ENCODE measurements at places on chromosomes 13 and 19.
A peak's percentile ranks its signal among the peaks of the same experiment; 100 is the strongest.

DNA sequence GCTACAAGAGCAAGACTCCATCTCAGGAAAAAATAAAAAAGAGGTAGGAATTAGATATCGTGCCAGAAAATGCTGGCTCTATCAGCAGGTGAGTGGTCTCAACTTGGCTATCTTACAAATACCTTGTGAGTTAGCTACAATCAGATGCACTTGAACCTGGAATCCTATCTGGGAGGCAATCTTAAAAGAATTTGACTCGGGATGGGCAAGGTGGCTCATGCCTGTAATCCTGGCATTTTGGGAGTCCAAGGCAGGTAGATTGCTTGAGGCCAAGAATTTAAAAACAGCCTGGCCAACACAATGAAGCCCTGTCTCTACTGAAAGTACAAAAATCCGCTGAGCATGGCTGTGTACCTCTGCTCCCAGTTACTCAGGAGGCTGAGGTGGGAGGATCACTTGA lies 29.4 kb downstream of the NLRP2 start:
- no peak for DNase-seq

- DNase-seq: no peak
Measured at GRCh38 chr13:79194727-79195126, 211.3 kb downstream of the RBM26 start.

DNA sequence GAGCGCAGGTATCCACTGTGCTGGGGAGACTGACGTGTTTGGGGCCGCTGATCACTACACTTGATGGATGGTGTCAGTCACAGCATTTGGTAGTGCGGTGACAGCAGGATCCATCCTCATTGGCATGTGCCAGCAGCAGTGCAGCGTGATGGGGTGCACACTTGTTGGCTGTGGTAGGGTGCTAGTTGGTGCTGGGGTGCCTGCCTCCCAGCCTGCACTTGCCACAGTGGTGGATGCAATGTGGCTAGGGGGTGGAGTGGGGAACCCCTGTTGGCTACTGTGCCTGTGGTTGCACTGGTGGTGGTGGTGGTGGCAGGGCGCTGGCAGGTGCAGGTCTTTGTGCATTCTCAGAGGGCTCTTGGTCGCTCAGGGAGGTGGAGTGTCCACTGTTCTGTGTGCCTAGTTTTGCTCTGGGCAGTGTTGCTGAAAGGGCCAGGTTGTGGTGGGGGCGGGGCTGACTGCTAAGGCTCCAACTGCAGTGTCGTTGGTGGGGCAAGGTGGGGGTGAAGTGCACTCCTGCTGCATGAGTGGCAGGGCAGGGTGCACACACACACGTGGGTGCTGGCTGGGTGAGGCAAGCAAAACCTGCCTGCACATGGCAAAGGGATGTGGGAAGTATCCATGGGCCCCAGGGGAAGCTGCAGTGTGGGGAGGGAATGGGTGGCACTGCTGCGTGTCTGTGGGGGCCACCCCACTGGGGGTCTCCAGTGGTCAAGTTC lies 84.8 kb downstream of the ZMYM2 start:
- DNase-seq: no peak

DNA sequence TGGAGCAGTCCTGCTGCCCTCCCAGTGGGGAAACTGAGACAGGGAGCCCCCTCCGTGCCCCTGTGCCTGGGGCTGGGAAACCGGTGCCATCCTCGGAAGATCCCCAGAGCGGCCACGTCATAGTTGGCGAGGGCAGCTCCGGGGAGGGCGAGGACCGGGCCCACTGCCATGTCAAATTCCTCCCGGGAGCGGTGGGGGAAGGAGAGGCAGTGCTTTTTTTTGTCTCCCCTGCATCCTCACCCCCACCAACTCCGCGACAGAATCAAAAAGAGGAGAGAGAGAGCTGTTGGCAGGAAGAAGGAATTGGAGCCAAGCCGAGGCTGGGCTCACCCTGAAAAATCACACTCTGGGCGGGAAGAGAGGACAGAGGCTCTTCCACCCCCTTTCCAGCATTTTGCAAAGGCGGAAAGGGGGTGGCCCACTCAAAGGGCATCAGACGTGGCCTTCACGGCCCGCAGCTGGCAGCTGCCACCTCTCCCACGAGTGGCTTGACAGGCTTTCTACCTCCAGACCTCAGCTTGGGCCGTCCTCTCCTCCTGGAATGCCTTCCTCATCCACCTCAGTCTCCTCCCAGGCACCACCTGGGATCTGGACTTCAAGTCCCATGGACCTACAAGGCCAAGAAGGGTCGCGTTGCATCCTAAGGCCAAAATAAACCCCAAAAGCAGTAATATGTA lies 19.6 kb upstream of the NFIC start:
- DNase-seq: peak; percentile 93

- no peak for DNase-seq
Measured at GRCh38 chr19:49786376-49786820, 19.6 kb downstream of the AP2A1 start.

- DNase-seq: no peak
Measured at GRCh38 chr13:42615691-42616090, 41.7 kb downstream of the TNFSF11 start.

DNA sequence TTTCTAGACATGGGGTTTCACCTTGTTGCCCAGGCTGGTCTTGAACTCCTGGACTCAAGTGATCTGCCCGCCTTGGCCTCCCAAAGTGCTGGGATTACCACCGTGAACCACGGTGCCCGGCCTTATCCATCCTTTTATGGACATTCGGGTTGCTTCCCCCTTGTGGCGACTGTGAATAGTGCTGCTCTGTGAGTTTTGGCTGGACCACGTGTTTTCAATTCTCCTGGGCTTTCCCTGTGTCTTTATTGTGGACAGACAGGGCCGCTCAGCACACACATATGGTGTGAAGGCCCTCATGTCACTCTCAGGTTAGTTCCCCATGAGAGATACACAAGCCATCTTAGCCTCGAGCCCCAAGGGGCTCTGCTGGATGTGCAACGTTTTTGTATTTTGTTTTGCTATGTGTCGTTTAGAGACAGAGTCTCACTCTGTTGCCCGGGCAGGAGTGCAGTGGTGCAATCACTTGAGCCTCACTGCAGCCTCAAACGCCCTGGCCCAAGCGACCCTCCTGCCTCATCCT lies 40.5 kb downstream of the MAU2 start:
- peak; percentile 84 for DNase-seq

GRCh38 chr13:82822935-82823334 lies 1059.3 kb downstream of the SLITRK1 start:
- no peak for DNase-seq

GRCh38 chr19:29308977-29309590 lies 96.1 kb upstream of the UQCRFS1 start:
- no peak for DNase-seq

DNA sequence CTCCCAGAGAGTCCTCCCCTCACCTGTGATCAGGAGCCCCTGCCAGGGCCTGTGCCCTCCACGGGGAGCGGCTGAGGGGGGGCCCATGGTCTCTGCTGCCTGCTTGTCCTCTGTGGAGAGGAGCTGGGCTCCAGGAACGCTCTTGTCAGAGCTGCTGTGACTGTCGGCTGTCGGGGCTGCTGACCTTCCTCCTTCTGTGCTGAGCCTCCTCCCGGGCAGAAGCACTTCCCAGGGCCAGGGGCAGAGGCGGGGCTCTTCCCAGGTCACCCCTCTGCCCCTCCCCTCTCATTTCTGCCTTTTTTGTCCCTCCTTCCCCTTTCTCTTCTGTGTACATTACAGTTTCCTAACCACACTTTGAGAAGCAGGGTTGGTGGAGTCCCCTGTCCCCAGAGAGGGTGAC lies at the start of gene CEACAM4:
Gene CEACAM4, minus strand, starts transcription at position 198 of the 400 bp plus-strand sequence. Its CDS starts 111 bp downstream, at position 87.
- DNase-seq: no peak

- DNase-seq: no peak
Measured at GRCh38 chr13:98476538-98476966, 100.4 kb downstream of the STK24 start.

- DNase-seq: no peak
Measured at GRCh38 chr13:50149214-50149613, 134.0 kb downstream of the KCNRG start.

DNA sequence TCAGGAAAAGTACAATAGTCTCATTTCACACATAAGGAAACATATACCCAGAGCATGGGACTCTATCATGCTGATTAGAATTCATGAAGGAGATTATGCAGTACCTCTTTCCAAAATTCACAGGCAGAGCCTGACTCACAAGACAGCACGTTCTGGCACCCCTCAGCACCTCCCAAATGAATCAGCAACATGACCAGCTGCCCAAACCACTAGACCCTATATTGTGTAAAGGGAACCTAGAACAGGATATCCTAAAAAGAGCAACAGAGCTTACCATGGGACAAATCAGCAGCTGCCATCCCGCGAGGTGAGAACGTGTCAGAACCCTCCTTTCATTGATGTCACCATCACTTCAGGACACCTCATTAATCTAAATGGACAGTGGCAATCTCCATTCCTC lies 2.5 kb downstream of the ZNF426 start:
- DNase-seq: no peak

DNA sequence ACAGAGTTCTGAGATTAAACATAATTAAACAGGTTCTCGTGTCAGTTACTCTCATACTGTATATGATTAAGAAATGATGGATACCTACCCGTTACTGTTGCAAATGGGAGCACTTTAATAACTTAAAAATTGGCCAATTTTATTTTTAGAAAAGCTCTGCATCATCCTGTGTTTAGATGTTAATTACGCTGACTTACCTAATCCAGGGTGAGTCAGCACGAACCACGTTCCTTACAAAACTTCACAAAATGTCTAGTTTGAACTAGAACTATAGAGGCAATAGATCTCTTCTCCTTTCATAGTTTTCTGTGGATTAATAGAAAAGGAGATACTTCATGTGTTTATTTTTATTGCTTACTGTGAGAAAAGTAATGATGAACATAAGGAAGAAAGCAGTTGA lies 363.9 kb downstream of the MYO16 start:
- DNase-seq: no peak

GRCh38 chr19:31351056-31351854 lies 2.0 kb upstream of the TSHZ3 start:
- DNase-seq: no peak

- DNase-seq: no peak
Measured at GRCh38 chr13:94548382-94548781, 47.6 kb downstream of the TGDS start.

DNA sequence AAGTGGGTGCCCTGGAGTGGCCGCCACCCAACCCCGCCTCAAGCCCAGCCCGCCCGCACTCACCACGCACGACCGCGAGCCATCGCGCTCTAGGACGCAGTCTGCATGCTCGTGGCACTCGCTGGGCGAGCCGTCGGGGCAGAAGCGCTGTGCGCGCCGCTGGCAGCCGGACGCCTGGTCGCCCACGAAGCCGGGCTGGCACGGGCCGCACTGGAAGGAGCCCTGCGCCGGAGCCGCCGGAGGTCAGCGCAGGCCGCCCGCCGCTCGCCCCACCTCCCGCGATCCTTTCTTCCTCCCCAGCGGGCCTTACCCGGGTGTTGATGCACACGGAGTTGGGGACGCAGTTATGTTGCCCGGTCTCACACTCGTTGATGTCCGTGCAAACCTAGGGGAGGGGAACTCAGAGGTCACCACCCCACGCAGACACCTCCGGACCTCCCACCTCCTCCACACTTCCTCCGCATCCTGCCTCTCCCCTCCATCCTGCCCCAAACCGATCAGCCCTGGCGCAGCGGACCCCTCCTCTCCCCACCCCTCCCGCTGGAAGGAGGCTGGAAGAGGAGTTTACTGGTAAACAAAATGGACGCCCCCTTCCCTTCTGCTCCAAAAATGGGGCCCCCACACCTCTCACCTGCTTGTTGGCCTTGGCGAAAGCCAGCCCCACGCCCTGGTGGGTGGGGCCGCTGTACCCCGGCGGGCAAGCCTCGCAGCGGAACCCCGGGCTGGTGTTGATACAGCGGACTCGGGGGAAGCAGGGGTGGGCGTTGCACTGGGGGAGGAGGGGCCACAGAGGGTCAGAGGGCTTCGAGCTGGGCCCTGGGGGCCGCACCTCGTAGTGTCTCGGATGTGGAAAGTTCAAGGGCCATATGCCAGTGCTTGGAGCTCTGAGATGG lies 2.3 kb downstream of the COMP start:
- DNase-seq: no peak

- DNase-seq: peak; percentile 86
Measured at GRCh38 chr19:17125728-17126677, 50.4 kb downstream of the MYO9B start.

- DNase-seq: no peak
Measured at GRCh38 chr13:25923217-25924085, 128.4 kb downstream of the SHISA2 start.

- DNase-seq: peak; percentile 88
Measured at GRCh38 chr19:10644260-10645007, 9.7 kb upstream of the ILF3 start.

- peak; percentile 80 for DNase-seq
Measured at GRCh38 chr13:113209759-113210421, 477 bp downstream of the CUL4A start.

- DNase-seq: no peak
Measured at GRCh38 chr19:14654786-14655560, 19.7 kb downstream of the ADGRE3 start.

GRCh38 chr19:49592486-49593232 lies 1.7 kb downstream of the PRR12 start:
- DNase-seq: no peak

- no peak for DNase-seq
Measured at GRCh38 chr13:47256618-47257017, 359.8 kb upstream of the HTR2A start.

DNA sequence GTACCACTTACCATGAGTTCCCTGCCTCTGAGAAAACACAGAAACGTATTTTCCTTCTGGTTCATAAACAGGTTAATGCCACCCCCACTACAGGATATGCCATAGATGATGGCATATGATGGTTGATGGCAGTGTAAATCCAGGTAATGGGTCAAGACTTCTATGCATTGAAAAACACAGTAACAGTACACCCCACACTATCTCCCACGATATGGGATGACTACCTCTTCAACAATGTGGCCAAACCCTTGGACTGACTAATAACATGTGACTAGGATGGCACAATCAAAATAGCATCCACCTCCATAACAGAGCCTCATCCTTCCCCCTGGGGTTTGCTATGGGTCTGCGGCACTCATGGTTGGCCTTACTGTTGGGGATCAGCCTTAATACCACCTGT lies 22.0 kb downstream of the ZNF235 start:
- no peak for DNase-seq

- DNase-seq: no peak
Measured at GRCh38 chr19:14061751-14062557, at the start of gene PALM3. Gene PALM3 (minus strand): TSS chr19:14062076. CDS start chr19:14061980, 96 bp downstream.

DNA sequence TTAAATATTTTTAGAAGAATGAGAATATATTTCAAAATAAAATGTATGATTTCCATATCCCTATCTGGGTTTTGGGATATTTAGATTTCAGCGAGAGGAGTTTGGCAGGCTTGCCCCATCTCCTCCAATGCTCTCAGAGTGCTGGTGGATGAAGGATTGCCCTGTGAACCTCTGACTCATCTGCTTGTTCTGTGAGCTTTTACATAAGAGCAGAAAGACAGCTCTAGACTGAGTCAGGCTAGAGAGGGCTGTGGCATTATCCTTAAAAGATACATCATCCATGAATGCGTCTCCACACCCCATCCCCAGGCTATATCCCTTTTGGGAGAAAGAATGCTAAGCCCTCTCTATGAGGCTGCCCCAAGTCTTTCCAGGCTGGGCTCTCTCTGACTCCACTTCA lies 190.6 kb downstream of the TUBA3C start:
- DNase-seq: no peak

Measured in coronary artery (tissue), 2 donors.